ENCODE measurements at places on chromosomes 5 and 9. TPM values are rescaled to one million over a fixed set of nuclear protein-coding genes. Genes with fewer than 3 reads are reported as not detected.

The EIF4EBP3 gene
- 0.54 TPM for total RNA-seq

The CNOT8 gene
- 91.8 TPM for total RNA-seq

The ANKRD18B gene
- 0.11 TPM for total RNA-seq

The SLC6A18 gene
- total RNA-seq, result not detected

The ENHO gene
- total RNA-seq, result not detected

- DNase-seq, result no peak
Observed at GRCh38 chr5:132334812-132335211, 34.7 kb upstream of the SLC22A5 start.

- DNase-seq, result no peak
Observed at GRCh38 chr5:165906871-165907270, 2384.6 kb upstream of the WWC1 start.

DNA sequence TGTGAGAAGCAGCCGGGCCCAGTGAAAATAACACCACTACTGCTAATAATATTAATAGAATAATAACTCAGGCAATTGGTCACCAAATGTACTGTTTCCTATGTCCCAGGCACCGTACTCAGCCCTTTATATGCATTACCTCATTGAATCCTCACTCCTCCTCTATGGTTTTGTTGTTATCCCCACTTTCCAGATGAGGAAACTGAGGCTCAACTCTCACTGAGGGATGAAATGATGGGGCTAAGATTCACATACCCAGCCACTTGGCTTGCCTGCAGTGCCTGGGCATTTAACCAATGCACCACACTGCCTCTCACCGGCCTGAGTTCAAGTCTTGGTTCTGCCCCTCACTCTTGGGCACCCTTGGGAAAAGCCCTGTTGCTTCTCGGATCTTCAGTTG lies 34.1 kb downstream of the WHRN start:
- DNase-seq, result no peak

GRCh38 chr5:39191216-39191615 lies 28.1 kb downstream of the FYB1 start:
- no peak for DNase-seq

DNA sequence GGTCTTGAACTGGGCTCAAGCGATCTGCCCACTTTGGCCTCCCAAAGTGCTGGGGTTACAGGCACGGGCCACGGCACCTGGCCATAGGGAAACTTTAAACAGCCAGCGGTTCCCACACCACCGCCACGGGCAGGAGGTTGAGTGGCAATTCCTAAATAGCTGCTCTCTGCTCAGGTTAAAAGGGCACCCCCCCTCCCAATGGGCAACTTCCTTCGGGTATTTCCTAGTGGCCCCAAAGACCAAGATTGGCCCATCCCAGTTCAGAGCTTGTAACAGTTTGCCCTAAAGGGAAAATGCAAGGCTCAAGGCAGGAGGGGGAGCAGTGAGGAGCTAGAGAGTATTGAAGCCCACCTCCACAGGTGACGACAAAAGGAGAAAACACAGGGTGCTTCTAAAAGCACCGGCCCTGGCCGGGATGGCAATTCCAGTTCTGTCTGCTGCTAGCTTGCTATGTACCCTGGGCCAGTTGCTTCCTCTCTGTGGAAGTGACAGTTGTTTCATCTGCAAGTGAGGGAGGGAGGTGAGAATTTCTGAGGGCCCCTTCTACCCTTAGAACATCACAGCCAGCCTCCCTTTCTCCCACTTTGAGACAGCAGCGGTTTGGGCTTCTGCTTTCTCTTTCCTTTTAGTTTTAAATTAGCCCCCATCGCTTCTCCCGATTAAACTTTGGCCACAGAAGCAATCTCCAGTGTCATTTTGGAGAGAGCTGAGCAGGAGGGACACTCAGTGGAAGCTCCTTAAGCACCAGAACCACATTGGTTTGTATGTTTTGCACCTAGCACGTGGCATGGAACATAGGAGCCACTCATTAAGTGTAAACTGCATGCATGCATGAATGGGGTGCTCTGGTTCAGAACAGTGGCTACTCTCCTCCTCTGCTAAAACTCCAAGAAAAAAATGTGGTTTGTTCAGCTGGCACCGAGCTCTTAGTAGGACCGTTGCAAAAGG lies 17.3 kb upstream of the TNIP1 start:
- no peak for DNase-seq

DNA sequence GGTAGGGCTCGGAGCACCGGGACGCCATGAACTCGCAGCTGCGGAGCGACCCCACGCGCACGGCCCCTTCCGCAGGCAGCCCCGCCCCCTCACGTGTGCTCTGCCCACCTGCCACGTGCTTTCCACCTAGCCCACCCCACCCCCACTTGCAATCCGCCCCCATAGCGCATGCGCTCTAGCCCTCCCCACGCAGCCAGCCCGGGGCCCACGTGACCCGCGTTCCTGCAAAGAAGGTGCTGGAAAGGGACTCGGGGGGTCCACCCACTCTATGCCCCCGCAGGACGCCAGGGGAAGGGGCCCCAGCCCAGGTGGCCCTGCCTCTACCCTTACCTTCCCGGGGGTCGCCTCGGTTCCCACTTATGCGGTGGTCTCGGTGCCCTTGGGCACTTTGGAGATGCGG lies at the start of gene SOHLH1:
SOHLH1 (minus strand) TSS at position 42 of the 400 bp plus-strand sequence; CDS start at position 28, 14 bp downstream.
- no peak for DNase-seq

DNA sequence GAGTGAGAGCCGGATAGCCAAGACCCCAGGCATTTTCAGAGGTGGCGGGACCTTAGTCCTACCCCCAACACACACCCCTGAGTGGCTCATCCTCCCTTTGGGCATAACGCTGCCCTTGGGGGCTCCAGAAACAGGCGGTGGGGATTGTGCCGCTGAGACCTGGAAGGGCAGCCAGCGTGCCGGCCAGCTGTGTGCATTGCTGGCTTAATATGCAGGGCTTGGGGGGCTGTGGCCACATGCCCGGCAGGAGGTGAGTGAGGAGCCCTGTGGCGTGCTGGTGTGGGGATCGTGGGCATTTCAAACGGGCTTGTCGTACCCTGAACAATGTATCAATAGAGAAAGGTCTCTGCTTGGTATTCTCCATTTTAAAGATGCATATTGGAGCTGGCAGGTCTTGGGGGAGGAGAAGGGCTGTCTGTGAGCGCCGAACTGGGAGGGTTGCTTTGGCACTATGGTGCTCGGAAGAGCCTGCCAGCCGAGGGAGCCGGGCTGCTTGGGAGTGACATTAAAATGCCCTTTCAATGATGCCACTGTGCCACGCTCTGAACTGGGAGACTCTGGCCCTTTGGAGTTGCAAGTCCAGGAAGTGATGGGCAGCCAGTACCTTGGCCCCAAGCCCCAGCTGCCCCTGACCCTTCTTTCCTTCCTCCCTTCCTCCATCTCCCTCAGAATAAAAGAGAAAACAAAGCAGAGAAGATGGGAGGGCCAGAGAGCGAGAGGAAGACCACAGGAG lies 11.2 kb upstream of the OLFM1 start:
- DNase-seq, result no peak

GRCh38 chr5:124180875-124181461 lies 565.5 kb downstream of the ZNF608 start:
- no peak for DNase-seq

GRCh38 chr9:16203729-16204573 lies 651.1 kb downstream of the CCDC171 start:
- no peak for DNase-seq

GRCh38 chr5:38291355-38291754 lies 33.0 kb downstream of the EGFLAM start:
- no peak for DNase-seq

GRCh38 chr9:4425319-4426045 lies 64.8 kb upstream of the SLC1A1 start:
- DNase-seq, result peak; percentile 80

DNA sequence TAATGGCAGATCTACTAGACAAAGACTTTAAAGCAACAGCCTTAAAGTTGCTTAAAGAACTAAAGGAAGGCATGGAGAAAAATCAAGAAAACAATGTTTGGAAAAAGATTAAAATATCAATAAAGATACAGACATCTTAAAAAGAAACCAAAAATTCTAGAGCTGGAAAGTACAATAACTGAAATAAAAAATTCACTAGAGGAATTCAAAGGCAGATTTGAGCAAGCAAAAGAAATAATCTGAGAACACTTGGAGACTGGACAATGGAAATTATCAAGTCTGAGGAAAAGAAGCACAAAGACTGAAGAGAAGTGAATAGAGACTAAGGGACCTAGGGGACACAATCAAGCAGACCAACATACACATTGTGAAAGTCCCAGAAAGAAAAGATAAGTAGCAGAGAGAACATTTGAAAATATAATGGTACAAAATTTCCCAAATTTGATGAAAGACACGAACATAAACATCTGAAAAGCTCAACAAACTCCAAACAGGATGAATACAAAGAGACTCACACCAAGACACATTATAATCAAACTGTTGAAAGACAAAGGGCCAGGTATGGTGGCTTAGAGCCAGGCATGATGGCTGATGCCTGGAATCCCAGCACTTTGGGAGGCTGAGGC lies 26.3 kb downstream of the SIL1 start:
- no peak for DNase-seq

DNA sequence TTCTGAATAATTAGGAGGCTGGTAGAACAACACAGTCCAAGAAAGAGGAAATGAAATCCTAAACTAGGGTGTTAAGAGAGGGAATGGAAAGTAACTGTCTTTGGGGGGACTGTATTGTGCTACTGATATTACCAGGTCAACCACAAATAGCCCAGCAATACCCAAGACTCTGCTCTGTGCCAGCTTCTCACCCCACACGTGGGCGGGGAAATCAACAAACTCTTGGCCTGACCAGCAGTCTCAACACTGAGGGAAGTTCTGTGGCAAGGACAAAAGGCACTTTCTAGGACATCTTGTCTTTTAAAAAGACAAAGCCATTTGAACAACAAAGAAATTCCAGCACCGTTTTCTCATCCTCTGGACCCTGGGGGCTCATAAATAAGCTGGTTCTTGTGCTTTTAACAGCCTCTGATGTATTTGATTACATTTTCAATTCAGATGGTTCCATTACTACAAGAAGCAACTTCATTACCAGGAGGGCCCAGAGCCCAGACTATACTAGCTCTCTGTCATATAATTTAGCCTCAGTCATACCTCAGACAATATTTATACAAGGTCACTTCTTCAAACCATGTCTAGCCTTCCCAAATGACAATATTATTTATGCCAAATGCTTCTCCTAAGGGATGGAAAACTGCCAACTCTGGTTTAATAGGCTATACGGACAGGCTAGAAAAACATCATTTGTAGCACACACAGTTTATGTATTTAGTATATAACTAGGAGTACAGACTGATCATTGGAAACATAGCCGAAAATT lies 297.8 kb downstream of the CWC27 start:
- DNase-seq, result peak; percentile 35

DNA sequence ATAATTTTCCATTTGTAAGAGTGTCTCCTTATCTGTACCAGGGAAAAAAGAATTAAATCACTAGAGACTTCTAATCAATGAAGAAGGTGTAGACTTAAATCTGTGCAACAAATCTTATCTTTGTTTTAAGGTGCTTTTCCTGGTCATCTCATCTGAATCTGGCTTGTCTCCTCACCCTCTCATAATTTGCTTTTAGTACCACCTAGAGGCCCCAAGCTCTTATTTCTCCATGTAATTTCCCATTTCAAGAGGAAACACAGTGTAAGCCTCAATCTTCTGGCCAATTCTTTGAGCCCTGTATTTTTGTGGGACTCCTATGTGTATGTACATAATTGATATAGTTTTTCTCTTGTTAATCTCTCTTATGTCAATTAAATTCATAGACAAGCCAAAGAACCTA lies 1975.3 kb upstream of the CDH6 start:
- no peak for DNase-seq

- DNase-seq, result peak; percentile 72
Observed at GRCh38 chr9:126806336-126806735, 1.5 kb downstream of the ZBTB43 start.

DNA sequence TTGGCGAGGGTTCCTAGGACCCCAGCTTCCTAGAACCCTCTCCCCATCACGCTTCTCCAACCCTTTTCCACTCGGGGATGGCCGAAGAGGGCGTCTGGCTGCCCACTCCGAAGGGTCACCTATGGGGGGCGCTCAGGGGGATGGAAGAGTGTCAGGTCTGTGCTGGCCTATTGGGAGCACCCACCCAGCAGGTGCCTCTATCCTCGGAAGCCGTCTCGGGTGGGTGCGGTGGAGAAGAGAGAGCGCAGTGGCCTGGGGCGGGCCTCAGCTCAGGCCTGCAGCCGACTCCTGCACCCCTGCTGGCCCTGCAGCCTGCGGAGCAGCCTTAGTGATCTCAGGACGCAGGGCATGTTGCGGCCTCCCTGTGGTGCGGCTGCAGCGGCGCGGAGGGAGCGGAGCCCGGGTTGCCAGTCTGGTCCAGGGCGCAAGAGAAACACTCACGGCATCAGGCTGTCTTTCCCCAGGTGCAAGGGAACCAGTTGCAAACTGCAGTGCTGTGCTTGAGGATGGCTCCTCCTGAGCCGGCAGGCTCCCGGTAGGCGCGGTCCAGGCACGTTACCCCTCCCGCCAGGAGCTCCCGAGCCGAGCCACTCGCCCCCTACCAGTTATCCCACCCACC lies 1.5 kb upstream of the IRX2 start:
- DNase-seq, result peak; percentile 81
